ENCODE measurements at places on chromosomes 6 and 20. TPM values are rescaled to one million over a fixed set of nuclear protein-coding genes. Genes with fewer than 3 reads are reported as not detected.

The PCNA gene
- total RNA-seq = 59.0 TPM

The SLPI gene
- total RNA-seq = 113 TPM

The PKHD1 gene
- total RNA-seq = 0.10 TPM

The RAB44 gene
- 0.30 TPM for total RNA-seq

The EDN1 gene
- 16.2 TPM for total RNA-seq

The MAPK14 gene
- 76.1 TPM for total RNA-seq

The GABRR1 gene
- 0.21 TPM for total RNA-seq

The DLL1 gene
- 16.1 TPM for total RNA-seq

The ANKRD66 gene
- not detected for total RNA-seq

The AGER gene
- 10.1 TPM for total RNA-seq

The HLA-DMB gene
- total RNA-seq = 6.7 TPM

The KCNK5 gene
- 39.6 TPM for total RNA-seq

The MUC21 gene
- total RNA-seq = not detected

The TUBE1 gene
- 14.9 TPM for total RNA-seq

The BCAS1 gene
- 154 TPM for total RNA-seq

The MUC22 gene
- not detected for total RNA-seq

The CCDC170 gene
- 0.86 TPM for total RNA-seq

The SLC17A1 gene
- total RNA-seq = not detected

The PFDN6 gene
- 77.0 TPM for total RNA-seq

The HEY2 gene
- 0.37 TPM for total RNA-seq

The BTN1A1 gene
- not detected for total RNA-seq

The SLC44A4 gene
- total RNA-seq = 546 TPM

The EPB41L1 gene
- total RNA-seq = 59.2 TPM

The TNFRSF21 gene
- 102 TPM for total RNA-seq

The DDO gene
- total RNA-seq = 2.0 TPM

The ASIP gene
- not detected for total RNA-seq

The HCRTR2 gene
- not detected for total RNA-seq

The FAM83C gene
- total RNA-seq = not detected

The OR11A1 gene
- total RNA-seq = not detected

The VWA7 gene
- total RNA-seq = 10.1 TPM

The MYT1 gene
- 0.19 TPM for total RNA-seq

The ZSCAN16 gene
- 8.7 TPM for total RNA-seq

The LY6G6C gene
- not detected for total RNA-seq

The TSBP1 gene
- not detected for total RNA-seq

The TRIM40 gene
- total RNA-seq = 17.0 TPM

The TREML1 gene
- not detected for total RNA-seq

The SLC13A3 gene
- 0.08 TPM for total RNA-seq

The TMEM217 gene
- total RNA-seq = 1.2 TPM

The IYD gene
- 8.7 TPM for total RNA-seq

The LGSN gene
- total RNA-seq = 0.11 TPM

The PERP gene
- 64.6 TPM for total RNA-seq

The IL17A gene
- total RNA-seq = not detected

The PHF20 gene
- total RNA-seq = 25.5 TPM

The PGBD1 gene
- total RNA-seq = 2.0 TPM

The DDX43 gene
- not detected for total RNA-seq

The CDH4 gene
- 0.08 TPM for total RNA-seq

The BIRC7 gene
- total RNA-seq = not detected

The PGC gene
- total RNA-seq = 1.7 TPM

The HLA-DRA gene
- 185 TPM for total RNA-seq

The LPIN3 gene
- total RNA-seq = 65.3 TPM

The RTEL1 gene
- 34.9 TPM for total RNA-seq

The LRRN4 gene
- not detected for total RNA-seq

The PNISR gene
- total RNA-seq = 61.4 TPM

The MYMX gene
- not detected for total RNA-seq
